Hindlimb muscle (tissue), 1 donor: ENCODE measurements at places on chromosomes 12 and 14. TPM values are rescaled to one million over a fixed set of nuclear protein-coding genes. Genes with fewer than 3 reads are reported as not detected.

DNA sequence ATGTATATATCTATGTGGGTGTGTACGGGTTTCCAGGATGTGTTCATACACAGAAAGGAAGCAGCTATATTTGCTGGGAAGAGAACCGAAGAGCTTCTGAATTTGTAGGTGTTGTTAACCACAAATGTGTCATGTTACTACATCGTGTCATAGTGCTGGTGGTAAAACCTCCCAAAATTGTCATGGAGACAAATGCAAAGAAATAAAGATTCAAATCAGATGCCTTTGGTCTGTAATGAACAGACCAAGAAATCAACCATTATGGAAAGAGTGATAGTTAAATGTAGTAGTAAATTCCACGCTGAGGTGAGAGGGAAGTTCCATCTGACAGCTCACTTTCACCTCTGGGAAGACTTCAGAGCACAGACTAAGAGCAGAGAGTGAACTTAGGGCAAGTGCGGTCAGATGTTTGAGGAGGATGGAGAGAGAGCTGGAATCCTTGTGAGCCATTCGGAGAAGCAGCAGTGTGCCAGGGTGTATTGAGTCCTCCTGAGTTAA, 487.5 kb downstream of the TMEM121 start:
- DNase-seq, result no peak

Gene ADAMTS20
- 0.72 TPM for polyA plus RNA-seq

DNA sequence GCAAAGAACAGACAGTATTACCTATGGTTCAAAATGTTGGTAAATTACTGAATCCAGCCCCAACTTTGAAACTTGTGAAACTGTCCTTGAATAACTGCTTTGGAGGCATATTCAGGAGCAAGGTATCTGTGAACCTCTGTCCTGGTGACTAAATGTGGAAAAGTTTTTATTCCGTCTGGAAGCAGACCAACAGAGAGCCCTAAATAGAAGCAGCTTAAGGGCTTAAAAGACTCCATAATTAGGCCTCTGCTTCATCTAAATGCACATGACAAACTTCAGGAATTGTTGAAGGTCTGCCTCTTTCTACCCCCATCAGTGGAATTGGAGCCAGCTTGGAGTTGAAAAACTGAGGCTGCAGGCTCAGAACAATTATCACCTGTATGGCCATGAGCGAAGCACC, 276.5 kb downstream of the KCNH5 start:
- no peak for DNase-seq

DNA sequence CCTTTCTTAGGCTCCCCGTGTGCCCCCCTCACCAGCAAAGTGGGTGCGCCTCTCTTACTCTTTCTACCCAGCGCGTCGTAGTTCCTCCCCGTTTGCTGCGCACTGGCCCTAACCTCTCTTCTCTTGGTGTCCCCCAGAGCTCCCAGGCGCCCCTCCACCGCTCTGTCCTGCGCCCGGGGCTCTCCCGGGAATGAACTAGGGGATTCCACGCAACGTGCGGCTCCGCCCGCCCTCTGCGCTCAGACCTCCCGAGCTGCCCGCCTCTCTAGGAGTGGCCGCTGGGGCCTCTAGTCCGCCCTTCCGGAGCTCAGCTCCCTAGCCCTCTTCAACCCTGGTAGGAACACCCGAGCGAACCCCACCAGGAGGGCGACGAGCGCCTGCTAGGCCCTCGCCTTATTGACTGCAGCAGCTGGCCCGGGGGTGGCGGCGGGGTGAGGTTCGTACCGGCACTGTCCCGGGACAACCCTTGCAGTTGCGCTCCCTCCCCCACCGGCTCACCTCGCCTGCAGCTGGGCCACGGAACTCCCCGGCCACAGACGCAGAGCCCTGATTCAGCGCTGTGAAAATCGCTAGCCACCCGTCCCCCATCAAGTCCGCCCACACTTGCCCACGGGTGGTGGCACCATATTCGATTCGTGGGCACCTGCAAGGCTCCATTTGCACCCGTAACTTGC, 1.3 kb downstream of the TMEM233 start:
- peak; percentile 8 for DNase-seq

Gene NPFF
- polyA plus RNA-seq, result 0.48 TPM

GRCh38 chr12:31752450-31752849, 23.6 kb upstream of the AMN1 start:
- DNase-seq, result no peak

- DNase-seq, result no peak
These were observed 229.1 kb upstream of the PDZRN4 start for GRCh38 chr12:40959041-40959440.

- DNase-seq, result no peak
These were observed 194.2 kb downstream of the NTF3 start for GRCh38 chr12:5626151-5626550.

DNA sequence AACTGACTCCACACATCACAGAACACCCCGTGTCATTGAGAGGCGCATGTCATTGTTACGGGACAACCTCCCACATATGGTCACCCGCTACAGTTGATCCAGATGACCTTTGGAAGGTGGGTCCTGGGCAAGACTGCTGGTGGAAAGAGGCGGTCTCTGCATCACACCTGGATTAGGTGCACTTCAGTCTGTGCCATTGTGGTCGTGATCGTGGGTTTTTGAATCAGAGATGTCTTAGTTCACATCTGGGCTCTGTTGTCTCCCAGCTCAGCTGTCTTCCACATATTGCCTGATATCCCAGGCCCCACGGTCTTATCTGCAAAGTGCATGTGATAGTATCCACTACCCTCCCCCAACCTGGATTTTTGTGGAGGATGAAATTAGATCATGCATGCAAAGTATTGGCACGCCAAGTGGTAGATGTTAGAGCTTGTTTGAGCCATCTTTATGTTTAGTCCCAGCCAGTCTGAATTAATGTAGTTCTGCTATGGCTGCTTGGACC, 208.7 kb upstream of the FOXN3 start:
- no peak for DNase-seq

GRCh38 chr14:101628975-101629374, 67.7 kb downstream of the DIO3 start:
- DNase-seq, result no peak

GRCh38 chr14:32443890-32444661, 115.0 kb downstream of the AKAP6 start:
- no peak for DNase-seq

Gene AREL1
- 18.1 TPM for polyA plus RNA-seq

DNA sequence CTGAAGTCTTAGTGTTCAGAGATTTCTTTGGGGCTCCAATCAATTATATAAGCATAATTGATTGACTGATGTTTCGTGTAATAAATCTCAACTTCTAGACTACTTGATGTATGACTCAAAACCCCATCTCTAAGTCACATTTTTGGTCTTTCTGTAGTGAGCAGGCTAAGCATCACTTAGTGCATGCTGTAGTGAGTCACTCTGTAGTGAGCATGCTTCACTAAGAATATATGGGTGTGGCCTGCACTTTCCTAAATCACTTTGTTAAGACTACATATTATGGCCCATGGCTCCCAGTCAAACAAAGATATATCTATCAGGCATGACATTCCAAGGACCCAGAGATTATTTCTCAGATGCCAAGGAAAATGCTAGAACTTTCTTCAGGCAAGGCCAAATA, 909.4 kb upstream of the LRFN5 start:
- no peak for DNase-seq

- DNase-seq, result peak; percentile 31
These were observed 20.4 kb downstream of the TMTC1 start for GRCh38 chr12:29763301-29763683.
